Eye (tissue), 1 donor: ENCODE measurements at places on chromosomes 6 and 20.

DNA sequence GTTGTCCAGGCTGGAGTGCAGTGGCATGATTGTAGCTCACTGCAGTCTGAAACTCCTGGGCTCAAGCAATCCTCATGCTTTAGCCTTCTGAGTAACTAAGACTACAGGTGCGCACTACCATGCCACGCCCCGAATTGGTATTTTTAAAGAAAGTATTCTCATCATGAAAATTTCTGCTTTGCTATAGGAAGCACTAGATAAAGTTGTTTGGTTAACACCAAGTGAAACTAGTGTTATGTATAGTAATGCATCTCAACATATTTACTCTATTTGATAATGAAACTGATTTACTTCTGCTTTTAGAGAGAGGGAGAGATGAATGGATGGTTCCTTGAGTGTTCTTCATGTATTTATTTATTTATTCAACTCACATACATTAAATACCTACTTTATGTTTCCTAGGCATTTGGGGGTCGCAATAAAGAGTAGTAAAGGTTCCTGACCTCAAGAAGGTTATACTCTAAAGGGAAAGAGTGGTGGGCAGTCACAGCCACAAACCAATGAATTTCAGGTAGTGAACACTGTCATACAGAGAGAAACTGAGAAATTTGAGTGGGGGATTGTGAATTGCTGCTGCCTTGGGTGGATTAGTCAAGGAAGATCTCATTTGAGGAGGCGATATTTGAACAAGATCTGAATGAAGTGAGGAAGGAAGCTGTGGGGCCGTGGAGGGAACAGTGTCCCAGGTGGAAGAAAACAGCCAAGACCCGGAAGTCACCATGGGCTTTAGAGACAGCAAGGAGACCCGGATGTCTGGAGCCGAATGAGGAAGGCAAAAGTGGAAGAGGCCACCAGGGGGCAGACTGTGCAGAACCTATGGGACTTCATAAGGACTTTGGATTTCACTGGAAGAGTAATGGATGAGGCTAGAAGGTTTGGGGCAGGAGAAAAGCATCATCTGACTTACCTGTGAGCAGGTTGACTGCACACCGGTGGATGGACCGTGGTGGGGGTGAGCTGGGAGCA is 185.6 kb downstream of the TSHZ2 start:
- no peak for DNase-seq

GRCh38 chr6:32195902-32196681 is 3.6 kb upstream of the GPSM3 start:
- peak; percentile 97 for DNase-seq

- DNase-seq: no peak
Measured at GRCh38 chr20:53448875-53449274, 144.8 kb downstream of the ZNF217 start.

- no peak for DNase-seq
Measured at GRCh38 chr6:161137320-161137719, 136.5 kb downstream of the AGPAT4 start.

GRCh38 chr6:76510489-76510888 is 438.0 kb upstream of the IMPG1 start:
- DNase-seq: peak; percentile 52

DNA sequence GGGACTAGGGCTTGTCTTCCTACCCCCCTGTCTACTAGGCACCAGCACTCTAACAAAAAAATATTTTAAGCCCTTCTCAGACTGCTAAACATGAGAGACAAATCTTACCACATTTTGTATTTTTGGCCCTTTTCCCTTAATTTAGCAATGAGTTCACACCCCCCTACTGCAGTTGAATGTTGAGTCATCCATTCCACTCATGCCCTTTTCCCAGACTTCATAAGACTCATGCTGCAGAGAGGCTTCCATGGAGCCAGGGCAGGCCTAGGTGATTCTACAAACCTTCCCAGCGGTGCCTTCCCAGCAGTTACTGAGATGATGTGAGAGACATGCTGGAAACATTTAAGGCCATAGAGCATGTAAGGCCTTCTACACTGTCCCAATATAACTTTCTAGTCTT is 53.9 kb downstream of the PXDC1 start:
- DNase-seq: no peak

DNA sequence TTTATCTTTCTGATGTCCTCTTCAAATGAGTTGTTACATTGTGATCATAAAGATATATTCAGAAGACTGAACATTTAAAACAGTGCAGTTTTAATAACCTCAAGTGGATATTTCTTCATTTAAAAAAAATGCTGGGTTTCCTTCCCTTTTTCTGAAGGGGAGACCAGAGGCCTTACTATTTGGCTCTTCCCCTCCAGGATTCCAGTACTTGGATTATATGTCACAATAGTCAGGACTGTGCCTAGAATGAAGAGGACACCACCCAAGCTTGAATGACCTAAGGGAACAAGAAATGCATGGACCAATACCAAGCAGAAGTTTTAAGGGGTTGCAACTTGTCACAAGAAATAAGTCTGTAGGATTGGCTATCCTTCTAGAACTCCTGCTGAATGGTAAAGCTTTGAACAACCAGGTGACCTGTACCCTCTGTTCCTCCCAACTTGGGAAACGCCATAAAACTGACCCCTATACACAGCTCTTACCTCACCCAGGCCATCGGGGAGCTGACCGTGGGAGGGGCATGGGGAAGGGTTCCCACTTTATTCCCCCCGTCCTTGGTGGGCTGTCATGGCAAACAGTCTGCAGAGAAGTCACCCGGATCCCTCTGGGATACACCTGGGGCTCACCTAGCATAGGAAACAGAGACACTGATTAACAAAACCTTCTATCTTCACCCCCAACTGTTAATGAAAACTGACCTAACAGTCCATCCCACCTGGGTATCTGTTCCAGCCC is 2.0 kb downstream of the FRS3 start:
- DNase-seq: no peak

GRCh38 chr20:34088305-34089174 is 23.5 kb downstream of the EIF2S2 start:
- no peak for DNase-seq

DNA sequence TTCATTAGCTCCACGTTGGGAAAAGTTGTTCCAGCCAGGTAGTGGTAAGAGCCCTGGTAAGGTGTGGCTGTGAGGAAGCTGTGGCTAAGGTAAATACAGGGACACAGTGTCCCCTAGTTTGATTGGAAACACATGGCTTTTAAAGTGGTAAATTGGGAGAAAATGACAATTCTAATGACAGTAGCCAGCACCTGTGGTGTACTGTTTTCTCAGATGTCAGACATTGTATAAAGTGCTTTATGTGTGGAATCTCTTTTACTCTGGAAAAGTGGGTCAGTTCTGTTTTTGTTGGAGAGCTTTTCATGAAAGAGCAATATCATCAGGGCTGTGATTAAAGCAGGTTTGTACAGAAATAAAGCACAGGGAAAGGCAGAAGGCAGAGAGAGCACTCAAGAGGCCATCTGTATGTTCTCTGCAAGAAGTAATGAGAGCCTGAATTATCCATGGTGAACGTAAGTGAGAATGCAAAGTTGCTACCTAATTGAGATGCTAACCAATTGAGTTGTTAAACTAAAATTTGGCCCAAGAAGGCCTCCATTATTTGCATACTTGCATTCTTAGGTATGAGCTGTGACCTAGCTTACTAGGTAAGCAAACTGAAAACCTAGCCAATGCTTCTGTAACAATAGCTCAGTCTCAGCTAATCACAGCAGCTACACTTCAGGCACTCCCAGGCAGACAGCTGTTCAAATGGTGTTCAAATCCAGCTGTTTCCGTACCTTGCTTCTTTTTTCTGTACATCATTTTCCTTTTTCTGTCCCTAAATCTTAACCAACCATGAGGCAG is 28.2 kb downstream of the MRAP2 start:
- DNase-seq: no peak

GRCh38 chr20:64214952-64215351 is 40.6 kb upstream of the PCMTD2 start:
- DNase-seq: no peak

GRCh38 chr20:13265941-13266340 is 44.9 kb downstream of the ISM1 start:
- no peak for DNase-seq

- peak; percentile 79 for DNase-seq
Measured at GRCh38 chr6:162442687-162443086, 284.9 kb downstream of the PRKN start.

DNA sequence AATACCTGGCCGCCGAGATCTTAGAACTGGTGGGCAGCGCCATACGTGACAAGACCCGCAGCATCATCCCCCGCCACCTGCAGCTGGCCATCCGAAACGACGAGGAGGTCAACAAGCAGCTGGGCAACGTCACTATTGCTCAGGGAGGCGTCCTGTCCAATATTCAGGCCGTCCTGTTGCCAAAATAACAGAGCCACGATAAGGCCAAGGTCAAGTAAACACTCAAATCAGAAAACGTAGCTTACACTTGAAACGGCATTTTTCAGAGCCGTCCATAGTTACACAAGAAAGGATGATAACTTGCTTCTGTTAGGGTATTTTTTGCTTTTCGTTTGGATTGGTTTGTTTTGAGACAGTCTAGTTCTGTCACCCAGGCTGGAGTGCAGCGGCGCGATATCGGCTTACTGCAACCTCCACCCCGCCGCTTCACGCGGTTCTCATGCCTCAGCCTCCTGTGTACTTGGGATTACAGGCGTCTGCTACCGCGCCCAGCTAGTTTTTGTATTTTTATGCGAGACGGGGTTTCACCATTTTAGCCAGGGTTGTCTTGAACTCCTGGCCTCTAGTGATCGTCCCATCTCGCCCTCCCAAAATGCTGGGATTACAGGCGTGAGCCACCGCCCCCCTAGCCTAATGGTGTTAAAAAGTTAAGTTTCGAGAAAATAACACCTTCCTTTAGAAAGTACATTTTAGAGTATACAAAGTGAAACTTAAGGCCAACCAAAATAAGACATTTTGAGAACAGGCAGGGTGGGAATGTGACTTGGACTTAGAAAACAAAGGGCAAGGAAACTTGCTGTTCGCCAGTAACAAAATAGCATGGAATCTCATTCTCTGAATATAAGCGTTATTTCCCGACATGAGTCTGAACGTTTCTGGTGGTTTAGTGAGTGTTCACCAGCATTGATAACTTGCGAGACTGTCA is 42.8 kb upstream of the HFE start:
- DNase-seq: no peak

DNA sequence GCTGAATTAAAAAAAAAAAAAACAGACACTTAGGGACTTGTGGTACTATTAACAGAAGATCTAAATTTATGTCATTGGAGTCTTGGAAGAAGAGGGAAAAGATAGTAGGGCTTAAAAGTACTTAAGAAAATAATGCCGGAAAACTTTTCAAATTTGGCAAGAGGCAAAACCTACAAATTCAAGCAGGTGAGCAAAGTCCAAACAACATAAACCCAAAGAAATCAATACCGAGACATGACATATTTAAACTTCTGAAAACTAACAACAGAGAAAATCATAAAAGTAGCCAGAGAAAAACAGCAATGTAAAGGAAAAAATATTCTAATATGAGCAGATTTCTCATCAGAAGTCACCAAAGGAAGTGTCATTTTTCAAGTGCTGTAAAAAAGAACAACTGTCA is 44.4 kb downstream of the EPM2A start:
- no peak for DNase-seq

DNA sequence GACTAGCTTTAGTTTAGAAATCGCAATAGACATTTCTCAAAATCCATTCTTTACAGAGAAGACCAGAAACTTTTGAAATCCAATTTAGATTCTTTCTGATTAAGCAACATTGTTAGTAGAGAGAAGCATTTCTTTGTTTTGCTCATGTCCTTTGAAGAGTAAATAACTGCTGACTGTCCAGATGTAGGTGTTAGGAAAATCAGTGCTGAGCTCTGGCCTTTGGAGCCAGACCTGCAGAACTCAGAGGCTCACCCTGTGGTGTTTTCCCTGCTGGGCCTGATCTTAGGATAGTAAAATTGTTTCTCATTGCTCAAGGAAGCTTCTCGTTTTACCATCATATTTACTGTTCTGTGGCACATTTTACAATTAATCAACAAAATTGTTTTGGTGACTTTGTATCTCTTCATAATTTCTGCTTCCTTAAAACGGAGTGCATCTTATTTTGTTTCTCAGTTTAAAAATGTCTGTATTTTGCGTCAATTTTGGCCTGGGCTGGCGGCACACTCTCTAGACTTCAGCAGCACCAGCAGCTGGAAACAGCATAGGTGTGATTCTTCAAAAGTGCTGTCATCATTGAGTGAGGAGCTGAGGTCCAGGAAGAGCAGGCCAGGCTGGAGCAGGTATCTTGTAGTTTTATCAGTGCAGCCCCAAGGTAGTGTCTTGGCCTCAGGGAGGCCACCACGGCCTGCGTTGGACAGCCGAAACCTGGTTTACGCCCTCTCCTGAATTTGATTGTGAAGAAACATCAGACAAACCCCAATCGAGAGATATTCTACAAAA is 8.3 kb upstream of the ZDHHC14 start:
- DNase-seq: no peak

- peak; percentile 50 for DNase-seq
Measured at GRCh38 chr6:5208057-5208456, 52.7 kb downstream of the LYRM4 start.

DNA sequence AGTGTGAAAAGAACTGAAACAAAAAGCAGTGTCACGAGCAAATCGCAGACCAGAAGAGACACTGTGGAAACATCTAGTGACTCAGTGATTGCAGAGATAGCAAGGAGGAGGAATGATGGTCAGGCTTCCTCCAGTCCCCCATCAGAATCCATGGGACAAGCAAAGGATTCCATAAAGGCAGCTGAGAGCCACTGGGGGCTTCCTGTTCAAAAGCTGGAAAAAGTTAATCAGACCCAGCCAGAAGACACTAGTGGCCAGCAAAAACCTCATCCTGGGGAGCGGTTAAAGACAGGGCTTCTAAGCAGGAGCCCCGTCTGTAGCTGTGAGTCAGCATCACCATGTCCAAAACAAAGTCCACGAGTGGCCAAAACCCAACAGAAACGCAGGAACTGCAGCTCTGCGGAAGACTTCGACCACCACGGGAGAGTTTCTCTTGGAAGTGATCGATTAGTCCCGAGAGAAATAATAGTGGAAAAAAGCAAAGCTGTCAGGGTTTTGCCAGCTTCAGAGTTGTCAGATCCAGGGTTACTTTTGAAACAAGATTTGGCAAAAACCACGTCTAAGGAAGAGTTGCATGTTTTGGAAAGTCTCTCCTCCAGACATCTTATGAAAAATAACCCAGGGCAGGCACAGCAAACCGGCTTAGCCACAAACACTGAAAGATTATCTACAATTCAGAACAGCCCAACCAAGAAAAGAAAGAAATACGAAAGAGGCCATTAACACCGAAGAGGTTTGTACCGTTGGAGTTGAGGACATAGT is 51.0 kb downstream of the JAG1 start:
- no peak for DNase-seq

DNA sequence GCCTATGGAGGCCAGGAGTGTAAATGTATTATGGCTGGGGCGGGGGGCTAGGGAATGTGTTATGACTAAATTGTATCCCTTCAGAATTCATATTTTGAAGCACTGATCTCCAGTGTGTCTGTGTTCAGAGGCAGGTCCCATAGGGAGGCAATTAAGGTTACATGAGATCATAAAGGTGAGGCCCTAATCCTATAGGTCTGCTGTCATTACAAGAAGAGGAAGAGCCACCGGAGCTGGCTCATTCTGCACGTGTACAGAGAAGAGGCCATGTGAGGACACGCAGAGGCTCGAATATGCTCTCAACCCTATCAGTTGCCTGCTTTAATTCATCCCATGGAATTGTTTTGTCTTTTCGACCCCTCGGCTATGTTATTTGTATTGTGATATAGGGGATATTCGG is 76.9 kb downstream of the VTA1 start:
- no peak for DNase-seq
